ENCODE measurements at places on chromosomes 1 and 21. TPM values are rescaled to one million over a fixed set of nuclear protein-coding genes. Genes with fewer than 3 reads are reported as not detected.

DNA sequence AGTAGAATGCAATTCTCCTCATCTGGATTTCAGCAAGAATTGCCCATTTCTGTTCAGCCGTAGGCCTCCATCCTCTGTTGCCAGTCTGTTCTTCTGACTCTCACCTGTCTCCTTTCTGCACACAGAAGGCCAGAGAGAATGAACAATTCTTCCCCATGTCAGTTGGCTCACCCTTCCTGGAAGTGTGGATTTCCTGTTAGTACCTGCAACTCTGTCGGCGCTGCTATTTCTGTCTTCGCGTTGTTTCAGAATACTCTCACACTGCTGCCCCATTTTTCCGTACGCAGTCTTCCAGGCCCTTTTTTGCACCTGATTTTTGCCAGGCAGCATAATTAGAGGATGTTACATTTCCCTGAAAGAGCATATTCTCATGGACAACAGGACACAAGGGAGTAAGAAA is 200.7 kb downstream of the FGGY start:
- DNase-seq = no peak

The PTPN14 gene
- 87.2 TPM for total RNA-seq

- DNase-seq = no peak
Observed at GRCh38 chr1:224769452-224770335, 153.6 kb downstream of the CNIH3 start.

DNA sequence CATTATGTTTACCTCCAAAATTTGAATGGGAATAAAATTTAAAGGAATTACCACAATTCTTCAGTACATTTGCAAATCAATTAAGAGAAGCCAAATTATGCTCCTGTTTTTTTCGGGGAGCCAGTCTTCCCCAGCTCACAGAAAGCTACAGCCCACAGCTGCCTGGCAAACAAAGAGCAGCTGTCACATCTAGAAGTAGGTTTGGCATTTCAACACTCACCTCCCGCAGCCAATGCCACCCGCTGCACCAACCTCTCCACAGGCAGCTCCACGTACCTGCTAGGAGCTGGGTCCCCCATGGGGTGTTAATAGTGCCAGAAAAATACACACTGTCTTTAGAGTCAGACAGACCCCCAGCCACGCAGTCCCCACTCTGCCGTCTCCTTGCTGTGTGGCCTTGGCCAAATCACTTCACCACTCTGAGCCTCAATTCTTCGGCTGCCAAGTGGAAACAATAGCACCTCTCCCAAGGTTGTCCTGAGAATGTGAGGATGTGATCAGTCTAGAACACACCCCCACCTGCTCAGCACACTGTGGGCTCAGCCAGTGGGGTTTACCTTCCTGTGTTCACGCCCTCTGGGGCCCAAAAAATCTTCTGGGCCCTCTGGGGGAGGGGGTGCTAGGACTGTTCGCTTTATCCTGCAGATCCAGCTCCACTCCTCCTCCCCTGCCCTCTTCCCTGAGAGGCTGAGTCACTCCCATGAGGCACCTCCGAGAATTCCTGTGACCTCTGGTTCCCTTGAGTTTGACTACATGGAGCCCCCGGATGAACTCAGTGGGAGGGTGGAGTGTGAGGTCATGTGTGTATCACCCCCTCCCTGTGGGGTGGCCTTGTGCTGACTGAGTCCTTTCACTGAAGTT is 204.3 kb upstream of the GRIK3 start:
- DNase-seq = no peak

DNA sequence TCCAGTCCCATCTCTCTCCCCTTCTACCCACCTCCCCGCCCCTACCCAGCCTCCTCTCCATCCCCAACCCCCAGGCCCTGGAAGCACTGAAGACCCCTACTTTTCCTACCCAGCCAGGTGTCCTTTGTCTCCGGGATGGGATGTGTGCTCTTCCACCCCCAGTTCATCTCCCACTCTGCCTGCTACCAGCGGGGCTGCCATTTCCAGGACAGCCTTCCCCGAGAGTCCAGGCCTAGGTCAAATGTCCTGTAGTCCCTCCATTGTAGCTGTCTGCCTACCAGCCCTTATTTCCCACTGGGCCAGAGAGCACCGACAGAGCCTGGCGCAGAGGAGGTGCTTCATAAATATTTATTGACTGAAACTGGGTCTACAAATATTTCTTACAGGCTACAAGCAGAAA is 72.0 kb upstream of the TLR5 start:
- no peak for DNase-seq

The EPHB2 gene
- 9.5 TPM for total RNA-seq

DNA sequence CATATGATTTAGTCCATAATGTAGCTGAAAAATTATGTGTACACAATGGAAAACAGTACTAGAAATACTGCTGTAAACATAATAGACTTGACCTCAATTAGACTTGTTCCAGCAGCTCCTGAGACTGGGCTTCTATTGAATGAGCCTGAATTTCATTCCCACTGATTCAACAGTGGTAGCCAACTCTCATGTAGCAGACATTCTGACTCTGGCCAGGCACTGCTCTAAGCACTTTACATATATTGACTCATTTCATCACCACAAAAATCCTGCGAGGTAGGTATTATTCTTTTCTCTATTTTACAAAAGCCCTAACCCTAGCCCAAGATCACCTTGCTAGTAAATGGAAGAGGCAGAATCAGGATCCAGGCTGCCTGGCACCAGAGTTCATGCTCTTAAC is 12.8 kb upstream of the CTSS start:
- DNase-seq = no peak

The NHLH2 gene
- total RNA-seq = not detected

DNA sequence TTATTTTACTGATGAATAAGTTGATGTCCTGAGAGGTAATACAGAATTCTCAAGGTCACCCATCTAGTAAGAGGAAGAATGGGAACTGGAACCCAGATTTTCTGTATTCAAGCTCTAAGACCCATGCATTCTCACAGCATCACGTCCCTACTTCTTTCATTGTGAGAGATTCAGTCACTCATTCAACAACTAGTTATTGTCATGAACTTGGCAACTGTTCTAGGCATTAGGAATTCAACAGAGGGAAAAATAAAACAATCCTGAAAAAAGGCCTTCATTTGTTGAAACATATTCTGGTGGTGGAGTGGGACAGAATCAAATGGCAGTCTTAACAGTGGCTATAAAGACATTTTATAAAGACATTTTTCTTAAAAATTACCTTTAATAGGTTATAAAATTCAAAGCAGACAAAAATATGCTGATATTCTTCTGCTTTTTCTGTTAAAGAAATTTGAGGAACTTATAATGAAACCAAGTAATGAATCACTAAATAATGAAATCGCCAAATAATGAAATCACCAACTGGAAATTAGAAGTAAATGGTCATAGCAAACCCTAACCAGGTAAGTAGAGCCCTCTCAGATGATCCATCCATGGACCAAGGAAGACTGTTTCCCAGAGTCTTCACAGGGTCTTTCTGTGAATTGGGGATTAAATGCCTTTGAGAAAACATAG is 136.5 kb upstream of the DPYD start:
- DNase-seq = no peak

GRCh38 chr1:92843429-92844352 is 11.9 kb downstream of the RPL5 start:
- DNase-seq = no peak

DNA sequence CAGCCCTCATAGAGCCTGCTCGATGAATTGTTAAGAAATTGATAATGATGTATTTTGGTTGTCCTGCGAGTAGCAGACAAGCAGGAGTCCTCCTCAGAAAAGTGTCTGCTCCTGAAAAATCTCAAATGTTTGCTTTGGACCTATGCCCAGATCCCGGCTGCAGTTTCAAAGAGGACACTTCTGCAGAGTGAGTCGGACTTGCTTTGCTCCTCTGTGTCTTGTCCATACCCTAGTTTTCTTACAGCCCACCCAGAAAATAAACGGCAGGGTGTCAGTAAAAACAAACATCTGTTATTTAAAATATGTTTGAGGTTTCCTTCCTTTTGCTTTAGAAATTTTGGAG is 2.8 kb downstream of the S100A10 start:
- DNase-seq = no peak

The SPATA21 gene
- not detected for total RNA-seq

DNA sequence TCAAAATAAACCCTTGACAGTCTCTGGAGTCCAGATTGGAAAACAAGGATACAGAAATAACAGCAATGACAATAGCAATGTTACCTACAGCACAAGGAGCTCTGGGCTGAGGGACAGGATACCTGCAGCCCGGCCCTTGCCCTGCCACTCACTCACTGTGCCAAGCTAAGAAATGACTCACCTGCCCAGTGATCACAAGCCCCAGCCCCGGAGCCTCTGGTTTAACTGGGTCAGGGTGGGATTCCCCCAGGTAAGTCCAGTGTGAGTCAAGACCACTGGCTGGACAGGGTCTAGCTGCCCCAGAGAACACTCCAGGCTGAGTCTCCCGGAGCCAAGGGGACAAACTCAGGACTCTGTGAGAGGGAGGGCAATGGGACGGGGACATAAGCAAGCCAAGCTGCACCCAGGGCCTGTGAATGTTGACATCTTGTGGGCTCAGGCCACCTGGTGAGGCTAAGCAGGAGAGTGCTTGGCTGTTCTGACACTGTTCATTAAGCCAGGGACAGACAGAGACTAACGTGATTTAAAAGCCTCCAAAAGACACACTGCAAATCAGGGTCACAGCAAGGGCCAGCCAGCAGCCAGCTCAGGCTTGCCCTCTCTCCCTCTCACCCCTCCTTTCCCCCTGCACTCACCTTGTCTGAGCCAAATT is 64.1 kb downstream of the MIS18A start:
- DNase-seq = no peak

- DNase-seq = peak; percentile 95
Observed at GRCh38 chr1:151130987-151131586, 15.3 kb downstream of the SEMA6C start.

DNA sequence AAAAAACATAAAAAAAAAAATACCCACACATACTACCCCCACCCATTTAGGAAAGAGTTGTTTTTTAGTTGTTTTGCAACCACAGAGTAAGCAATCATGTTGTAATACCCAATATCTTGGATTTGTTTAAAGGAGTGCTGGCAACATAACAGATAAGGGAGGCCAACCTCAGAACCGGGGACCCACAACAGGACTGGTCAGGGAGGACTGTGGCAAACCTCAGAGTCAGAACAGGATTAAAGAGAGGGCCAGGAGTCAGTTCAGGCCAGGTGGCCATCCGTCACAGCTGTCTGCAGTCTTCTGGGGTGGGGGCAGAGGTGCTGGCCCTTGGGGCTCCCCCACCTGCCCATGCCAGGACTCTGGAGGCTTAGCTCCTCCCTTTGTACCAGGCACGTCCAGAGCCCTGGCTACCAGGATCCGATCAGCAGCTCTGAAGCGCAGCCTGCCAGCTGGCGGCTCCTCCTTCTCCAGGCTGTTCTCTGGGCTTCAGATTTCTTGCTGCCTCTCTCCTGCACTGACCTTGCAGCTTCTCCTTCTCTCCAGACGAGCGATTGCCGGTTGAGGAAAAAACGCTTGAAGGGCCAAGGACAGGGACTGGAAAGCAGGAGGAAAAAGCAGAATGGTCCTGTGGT is 7.9 kb downstream of the H6PD start:
- peak; percentile 49 for DNase-seq

DNA sequence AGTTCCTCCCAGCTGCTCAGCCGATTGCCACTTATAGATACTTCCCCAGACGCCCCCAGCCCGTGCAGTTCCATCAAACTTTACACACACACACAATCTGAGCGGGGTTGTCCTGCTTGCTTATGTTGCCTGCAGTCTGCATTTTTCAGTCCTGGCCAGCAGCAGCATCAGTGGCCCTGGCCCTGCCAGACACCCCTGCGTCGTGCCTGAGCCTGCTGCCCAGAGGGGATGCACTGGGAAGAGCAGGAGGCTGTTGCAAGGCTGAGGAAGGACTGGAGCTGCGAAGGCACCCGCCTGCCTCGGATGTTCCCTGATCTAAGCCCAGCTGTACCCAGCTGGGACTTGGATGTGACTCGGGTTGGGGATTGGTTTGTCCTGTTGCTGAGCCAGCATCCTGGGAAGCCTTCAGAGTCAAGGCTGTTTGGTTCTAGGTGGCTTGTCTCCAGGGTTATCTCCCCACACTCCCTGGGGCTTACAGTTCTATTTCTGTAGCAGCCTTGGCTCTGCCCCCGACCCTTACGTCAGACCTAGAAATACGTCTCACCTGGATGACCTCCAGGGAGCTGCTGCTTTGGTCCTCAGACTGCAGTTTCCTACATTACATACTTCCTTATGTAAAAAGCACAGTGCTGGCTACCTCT is 42.3 kb downstream of the MAN1C1 start:
- DNase-seq = peak; percentile 53

DNA sequence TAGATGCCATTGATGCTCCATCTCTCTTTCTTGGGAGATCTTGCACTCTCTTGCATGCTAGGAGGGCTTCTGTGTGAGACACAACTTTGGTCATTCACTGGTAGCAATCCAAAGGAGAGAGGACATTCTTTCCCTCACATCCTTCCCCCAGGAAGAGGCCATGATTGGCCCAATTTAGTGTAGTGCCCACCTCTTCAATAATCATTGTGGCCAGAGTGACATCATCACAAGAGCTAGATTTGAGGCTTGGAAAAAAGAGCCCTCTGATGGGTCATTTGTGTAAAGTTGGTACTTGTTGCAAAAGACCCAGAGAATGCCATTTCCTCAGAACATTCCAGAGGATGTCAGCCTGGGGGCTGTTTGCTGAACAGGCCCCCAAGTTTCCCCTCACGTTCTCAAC is 30.2 kb downstream of the S100A6 start:
- DNase-seq = no peak

GRCh38 chr1:43319288-43319687 is 18.3 kb upstream of the MPL start:
- DNase-seq = no peak

- no peak for DNase-seq
Observed at GRCh38 chr1:57591842-57592241, 168.0 kb upstream of the DAB1 start.

GRCh38 chr21:29372063-29372802 is 73.5 kb downstream of the BACH1 start:
- DNase-seq = peak; percentile 50

GRCh38 chr21:30340714-30341573 is 3.5 kb upstream of the KRTAP27-1 start:
- DNase-seq = no peak

The RNF207 gene
- total RNA-seq = 43.6 TPM

The SLC16A1 gene
- 8.7 TPM for total RNA-seq

The CPLANE2 gene
- 9.4 TPM for total RNA-seq

The MSH4 gene
- total RNA-seq = 0.41 TPM

- DNase-seq = no peak
Observed at GRCh38 chr1:19284881-19285280, 3.7 kb downstream of the AKR7A3 start.

The OLFML2B gene
- total RNA-seq = 6.7 TPM

GRCh38 chr1:8875216-8875861 is 3.1 kb downstream of the ENO1 start:
- no peak for DNase-seq

The FHAD1 gene
- total RNA-seq = 4.2 TPM

The TAS1R3 gene
- total RNA-seq = 1.3 TPM

The CLCA4 gene
- total RNA-seq = 0.13 TPM

GRCh38 chr1:177181631-177182291 is 11.0 kb downstream of the BRINP2 start:
- peak; percentile 84 for DNase-seq

The DIO1 gene
- 2.9 TPM for total RNA-seq
